Left colon (tissue), 2 donors: ENCODE measurements at places on chromosomes 5 and 9. TPM values are rescaled to one million over a fixed set of nuclear protein-coding genes. Genes with fewer than 3 reads are reported as not detected.

GRCh38 chr9:76700916-76701315 lies 63.3 kb upstream of the PCA3 start:
- no peak for DNase-seq

DNA sequence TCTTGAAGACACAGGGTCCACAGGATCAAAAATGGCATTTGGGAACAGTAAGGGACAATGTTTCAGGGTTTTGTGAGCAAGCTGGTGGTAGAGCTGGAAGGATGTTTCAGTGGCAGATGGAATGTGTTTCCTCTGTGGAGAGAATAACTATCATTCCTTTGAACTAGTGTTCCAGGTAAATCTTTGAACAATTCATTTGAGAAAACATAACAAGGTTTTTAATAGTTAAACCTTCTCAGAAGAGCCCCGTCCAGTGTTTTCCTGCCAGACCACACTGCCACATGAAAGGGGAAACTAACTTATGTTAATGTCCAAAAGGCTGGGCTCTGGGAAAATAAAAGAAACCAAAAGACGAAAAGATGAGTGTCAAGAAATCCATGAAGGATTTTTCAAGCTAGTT lies 207.0 kb upstream of the ZNF462 start:
- no peak for DNase-seq

DNA sequence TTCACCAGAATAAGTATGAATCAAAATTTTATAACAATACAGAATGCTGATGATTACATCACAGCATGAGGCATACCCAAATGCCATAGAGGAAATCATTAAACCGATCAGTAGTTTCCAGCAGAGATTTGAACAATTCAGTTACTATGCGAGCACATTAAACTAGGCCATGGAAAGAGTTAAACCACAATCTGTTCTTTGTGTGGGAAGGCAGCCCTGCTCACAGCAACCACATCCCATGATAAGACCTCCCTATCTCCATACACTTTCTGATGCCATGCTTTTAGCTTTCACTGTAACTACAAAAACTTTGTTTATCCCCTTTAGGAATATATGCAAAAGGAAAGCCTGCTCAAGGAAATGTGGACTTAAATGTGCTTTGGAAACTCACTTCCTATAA lies 4.5 kb downstream of the NFIB start:
- no peak for DNase-seq

GRCh38 chr5:176728831-176729251 lies 81.5 kb upstream of the UNC5A start:
- DNase-seq = no peak

GRCh38 chr5:73280821-73281746 lies 108.1 kb downstream of the TMEM174 start:
- DNase-seq = no peak

- no peak for DNase-seq
These were observed 47.2 kb downstream of the RFX3 start for GRCh38 chr9:3478549-3478953.

- DNase-seq = no peak
These were observed 22.9 kb upstream of the CMYA5 start for GRCh38 chr5:79666758-79667157.

- DNase-seq = no peak
These were observed 203.3 kb downstream of the SLIT3 start for GRCh38 chr5:169097374-169098326.

GRCh38 chr9:113185271-113185670 lies 34.5 kb downstream of the SLC31A2 start:
- no peak for DNase-seq

DNA sequence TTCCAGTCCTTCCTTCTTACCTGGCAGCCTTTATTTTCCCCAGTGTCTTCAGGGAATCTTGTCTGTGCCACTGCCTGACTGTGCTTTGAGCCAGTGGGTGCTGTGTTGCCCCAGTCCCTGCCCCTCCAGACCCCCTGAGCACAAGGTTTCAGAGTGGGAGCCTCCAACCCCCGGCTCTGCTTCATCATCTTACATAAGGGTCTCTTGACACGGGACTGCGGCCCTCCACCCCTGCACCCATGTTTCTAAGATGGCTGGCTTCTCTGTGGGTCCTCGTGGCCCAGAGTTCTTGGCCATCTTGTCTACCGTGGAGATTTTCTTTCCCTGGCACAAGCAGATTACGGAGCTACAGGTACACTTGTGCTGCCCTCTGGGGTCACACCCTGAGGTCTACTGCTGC lies 194.1 kb downstream of the CACNA1B start:
- peak; percentile 8 for DNase-seq

Gene EHMT1
- total RNA-seq = 98.4 TPM

GRCh38 chr9:76562511-76562911 lies 103.5 kb downstream of the GCNT1 start:
- DNase-seq = no peak

DNA sequence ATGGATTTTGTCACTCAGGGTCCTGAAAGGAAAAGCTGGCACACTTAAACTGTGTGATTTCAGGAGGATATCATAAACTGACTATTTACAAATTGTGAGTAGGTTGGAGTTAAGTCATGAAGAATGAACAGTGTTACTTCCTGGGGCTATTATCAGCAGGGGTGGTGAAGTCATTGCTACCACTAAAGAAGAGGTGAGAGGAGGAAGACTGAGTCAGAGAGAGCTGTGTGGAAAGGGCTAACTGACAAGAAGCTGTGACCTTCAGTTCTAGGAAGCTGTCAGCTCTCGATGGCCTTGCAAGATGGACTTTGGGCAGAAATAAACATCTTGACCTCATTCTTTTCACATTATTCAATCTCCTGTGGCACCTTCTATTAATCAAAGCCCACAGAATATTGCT lies 72.3 kb upstream of the STARD4 start:
- no peak for DNase-seq

Gene TMEM245
- total RNA-seq = 33.7 TPM

DNA sequence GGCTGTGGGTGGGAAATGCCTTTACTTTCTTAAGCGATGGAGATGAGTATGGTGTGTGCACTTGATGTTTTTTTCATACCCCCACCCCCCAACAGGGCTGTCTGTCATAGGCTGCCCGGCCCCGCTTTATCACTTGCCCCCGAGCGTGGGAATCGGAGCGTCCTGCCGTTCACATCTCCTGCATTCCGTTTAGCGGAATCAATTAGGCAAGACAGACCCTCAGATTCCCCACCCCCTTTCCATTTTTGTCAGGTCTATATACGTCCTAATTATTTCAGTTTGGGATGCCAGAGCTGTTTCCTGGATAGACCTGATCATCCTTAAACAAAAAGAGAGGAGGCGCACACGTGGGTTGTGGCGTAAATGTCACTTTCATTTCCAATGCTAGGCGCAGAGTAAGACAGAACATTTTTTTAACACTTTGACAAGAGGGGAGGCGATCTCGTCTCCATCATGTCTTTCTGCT lies 217.2 kb downstream of the MEF2C start:
- DNase-seq = no peak

GRCh38 chr5:94470802-94471201 lies 147.6 kb downstream of the KIAA0825 start:
- DNase-seq = no peak

Gene FBP1
- total RNA-seq = 53.4 TPM

Gene SEMA5A
- 37.4 TPM for total RNA-seq

DNA sequence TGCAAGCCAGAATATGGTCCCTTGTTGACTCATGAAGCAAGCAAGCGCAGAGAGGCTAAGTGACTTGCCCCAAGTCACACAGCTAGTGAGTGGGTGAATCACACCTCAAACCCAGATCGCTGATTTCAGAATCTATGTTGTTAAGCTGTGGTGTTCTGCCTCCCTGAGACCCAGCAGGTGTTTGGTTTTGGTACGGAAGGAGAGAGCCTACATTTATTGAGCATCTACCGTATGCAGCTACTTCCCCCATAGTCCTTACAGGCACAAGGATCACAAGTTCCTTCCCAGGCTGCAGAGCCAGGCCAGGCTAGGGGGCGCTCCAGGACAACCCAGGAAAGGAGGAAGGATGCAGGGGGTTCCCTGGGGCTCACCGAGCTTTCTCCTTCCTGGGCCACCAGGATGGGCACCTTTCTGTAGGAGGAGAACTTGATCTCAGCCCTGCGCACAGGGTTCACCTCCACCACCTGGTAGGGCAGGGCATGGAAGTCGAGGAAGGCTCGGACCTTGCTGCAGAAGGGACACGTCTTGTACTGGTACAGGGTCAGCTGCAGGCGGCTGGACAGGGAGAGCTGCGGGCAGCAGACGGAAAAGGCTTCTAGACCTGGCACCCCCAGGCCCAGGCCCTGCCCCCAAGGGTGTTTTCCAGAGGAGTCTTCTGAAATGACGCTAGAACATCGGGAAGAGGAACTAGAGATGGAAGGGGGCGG lies 2.5 kb downstream of the PTGES2 start:
- DNase-seq = peak; percentile 88

GRCh38 chr5:170429014-170429413 lies 39.8 kb upstream of the KCNMB1 start:
- no peak for DNase-seq

GRCh38 chr5:59007460-59008063 lies 424.7 kb downstream of the RAB3C start:
- DNase-seq = no peak

- DNase-seq = no peak
These were observed 46.2 kb downstream of the IARS1 start for GRCh38 chr9:92247296-92247695.

DNA sequence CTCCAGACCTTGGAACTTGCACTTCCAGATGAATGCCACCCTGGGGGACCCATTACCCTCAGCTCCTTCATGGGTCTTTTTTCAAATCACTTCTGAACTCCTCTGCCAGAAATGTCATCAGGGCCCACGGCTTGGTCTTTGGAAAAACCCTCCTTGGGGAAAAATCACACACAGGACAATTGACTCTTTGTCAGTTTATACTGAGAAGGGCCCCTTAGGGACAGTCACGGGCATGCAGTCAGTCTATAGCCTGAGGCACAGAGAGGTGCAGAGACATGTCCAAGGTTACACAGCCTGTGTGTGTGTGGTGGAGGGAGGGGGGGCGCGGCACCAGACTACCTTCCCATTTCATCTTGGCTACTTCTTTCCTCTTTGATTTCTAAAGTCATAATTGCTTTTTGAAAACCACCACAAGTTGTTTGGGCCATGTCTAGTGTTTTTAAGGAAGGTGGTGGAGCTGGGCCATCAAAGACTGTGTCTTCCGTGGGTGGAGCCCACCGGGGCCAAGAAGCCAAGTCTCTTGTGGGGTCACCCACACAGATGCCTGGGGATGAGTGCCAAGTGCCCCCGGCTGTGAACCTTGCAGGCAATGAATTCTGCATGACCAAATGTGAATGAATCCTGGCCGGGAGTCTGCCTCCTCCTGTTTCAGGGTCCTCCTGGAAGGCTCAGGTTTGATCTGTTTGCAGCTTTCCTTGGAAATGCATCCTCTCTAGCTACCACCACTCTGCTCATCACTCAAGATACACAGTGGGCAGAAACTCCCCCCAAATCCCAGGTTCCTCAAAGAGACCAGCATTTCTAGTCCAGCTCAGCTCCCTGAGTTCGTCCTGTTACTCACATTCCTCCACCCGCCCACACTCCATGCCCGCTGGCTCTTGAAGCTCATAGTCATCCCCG lies 200.1 kb upstream of the TBC1D2 start:
- DNase-seq = no peak

Gene IL5
- total RNA-seq = not detected

DNA sequence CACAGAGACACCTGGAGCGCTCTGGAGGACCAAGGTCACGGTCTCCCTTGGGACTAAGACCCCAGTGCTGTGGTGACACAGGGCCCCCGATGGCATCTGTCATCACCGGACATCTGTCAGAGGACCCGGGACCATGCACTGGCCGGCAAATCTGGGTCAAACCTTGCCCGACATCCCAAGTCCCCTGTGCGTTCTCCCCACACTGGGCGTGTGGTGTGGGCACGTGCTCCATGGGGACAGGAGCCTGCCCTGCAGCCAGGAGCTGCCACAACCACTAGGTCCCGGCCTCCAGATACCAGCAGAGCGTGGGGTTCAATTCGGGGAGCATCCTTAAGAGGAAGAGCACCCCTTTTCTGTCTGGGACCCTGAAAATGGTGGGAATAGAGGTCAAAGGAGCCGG lies 3.5 kb downstream of the AGPAT2 start:
- no peak for DNase-seq

Gene EPB41L4A
- 34.0 TPM for total RNA-seq

- no peak for DNase-seq
These were observed 37.9 kb upstream of the SH3PXD2B start for GRCh38 chr5:172492097-172492840.

- DNase-seq = peak; percentile 79
These were observed 7.2 kb upstream of the DUSP1 start for GRCh38 chr5:172777881-172778814.

DNA sequence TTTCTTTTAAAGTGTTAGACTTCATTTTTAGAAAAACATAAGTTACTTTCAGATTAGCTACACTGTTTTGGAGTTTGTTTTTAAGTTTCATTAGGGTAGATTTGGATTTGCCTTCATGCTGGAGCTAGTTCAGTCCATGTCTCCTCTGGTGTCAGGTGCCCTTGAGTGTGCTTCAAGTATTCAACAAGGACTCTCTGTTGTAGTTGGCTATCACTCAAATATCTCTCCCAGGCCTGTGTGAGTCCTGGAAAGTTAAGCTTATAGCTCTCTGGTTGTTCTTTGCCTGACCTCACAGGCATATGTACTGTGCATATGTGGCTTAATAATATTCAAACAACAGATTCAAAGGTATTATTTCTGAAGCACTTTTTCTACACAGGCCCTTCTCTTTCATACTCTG lies 45.4 kb downstream of the PTBP3 start:
- DNase-seq = no peak

DNA sequence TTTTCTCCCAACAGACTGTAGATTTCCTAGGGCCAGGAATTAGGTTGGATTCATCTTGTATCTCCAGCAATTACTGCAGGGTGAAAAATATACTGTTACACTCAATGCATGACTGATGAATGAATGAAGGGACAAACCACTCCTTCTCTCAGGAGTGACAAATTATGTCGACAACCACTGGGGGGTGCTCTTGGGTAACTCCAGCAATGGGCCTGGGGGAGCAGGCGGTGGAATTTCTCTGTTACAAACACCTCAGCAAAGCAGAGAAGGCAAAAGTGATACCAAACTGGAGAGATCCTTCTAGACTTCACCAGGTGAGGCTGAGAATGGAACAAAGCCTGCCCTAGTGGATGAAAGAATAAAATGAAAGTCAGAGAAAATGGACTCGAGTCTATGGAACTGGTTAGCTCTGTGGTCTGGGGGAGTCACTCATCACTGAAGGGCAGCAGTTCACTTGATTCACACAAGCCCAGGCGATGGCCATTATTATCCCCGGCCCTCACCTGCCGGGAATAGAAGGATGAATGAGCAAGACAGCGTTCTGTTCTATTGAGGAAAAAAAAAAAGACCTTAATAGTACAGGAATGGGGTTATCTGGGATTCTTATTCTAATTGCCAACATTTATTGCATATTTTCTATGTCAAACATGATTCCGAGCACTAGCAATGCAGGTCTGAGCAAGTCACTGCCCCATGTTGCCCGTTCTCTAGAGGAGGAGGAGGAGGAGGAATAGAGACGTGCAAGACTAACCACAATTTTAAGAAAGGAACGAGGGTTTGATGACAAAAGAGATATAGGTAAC lies 341.1 kb downstream of the ASTN2 start:
- DNase-seq = no peak

Gene PCDHB14
- total RNA-seq = 1.2 TPM

- no peak for DNase-seq
These were observed 122.3 kb downstream of the VAV2 start for GRCh38 chr9:133869674-133870405.
